Stimulated activated CD4-positive, alpha-beta T cell treated with anti-CD3 and anti-CD28 coated beads, Interleukin-2, amount 100 ng/mL, for 24 hours (primary cell): ENCODE measurements at places on chromosomes 5 and 9.
A peak's percentile ranks its signal among the peaks of the same experiment; 100 is the strongest.

DNA sequence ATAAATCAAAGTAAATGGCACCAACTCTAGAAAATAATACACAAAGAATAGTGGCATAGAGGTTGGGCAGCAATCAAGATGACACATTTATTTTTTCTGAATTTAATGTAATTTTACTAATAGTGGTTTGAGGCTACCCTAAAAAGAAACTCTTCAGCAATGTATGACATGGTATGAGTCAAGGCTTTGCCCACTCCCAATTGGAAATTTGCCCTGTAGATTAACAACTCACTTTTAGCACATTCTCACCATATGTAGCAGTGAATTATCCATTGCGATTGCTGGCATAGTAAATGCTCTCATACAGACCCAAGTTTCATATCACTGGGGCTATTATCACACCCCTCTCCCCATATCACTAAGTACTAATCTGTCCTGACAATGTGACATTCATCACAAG is 832.1 kb upstream of the ZNF608 start:
- no peak for DNase-seq

GRCh38 chr5:34496701-34497469 is 159.2 kb upstream of the RAI14 start:
- DNase-seq: no peak

- no peak for DNase-seq
These were observed 35.8 kb downstream of the GSN start for GRCh38 chr9:121303456-121304451.

GRCh38 chr9:36165826-36166167 is 3.4 kb upstream of the CCIN start:
- no peak for DNase-seq

DNA sequence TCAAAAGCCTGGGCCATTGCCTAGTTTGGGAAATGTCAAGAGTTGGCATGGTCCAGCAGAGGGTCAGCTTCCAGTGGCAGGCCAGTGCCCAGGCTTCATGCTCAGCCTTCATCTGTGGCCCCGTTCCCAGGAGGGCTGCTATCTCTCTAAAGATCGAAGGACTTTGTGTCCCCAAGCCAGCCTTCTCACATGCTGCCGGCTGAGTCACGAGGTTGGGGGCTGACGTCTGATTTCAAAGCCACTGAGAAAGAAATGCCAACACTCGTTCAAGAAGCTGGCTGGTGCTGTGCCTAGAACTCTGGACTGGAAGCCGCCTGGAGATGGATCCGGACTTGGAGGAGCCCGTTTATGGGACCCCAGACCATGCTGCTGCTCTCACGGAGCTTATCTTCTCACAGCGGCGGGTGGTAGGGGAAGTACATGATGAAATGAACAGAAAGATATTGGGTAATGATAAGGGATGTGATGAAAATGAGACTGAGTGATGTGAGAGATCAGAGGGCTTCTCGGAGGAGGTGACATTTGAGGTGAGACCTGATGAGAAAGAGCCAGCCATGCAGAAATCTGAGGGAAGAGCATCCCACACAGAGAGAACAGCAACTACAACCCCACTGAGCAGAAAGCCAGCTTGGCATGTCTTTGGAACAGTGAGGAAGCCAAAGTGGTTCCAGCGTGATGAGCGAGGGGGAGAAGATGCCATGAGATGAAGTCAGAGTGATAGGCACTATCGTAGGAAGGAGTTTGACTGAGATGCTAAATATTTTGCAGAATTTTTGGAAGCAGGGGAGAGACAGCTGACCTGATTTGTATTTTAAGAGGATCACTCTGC is 54.9 kb upstream of the BOD1 start:
- DNase-seq: no peak

DNA sequence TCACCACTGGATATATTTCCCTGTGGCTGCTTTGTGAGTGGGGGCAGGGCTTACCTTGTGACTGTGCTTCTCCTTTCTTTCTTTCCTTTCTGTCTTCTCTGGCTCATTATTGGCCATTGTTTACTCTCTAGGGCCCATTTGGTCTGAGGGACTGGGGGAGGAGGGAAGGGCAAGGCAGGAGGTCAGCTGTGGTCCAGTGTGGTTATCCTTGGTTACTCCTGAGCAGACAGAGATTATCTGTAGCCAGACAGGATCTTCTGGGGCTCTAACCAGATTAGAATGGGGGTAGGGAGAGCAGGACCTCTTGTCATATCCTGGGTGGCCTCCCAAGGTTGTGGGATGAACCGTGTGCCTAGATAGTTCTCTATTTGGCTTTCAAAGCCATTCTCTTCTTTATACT is 71.2 kb downstream of the ANKRD55 start:
- DNase-seq: no peak

GRCh38 chr5:151677776-151678545 is 8.8 kb downstream of the SPARC start:
- no peak for DNase-seq

GRCh38 chr5:91162534-91163381 is 220.4 kb downstream of the ARRDC3 start:
- peak; percentile 69 for DNase-seq

DNA sequence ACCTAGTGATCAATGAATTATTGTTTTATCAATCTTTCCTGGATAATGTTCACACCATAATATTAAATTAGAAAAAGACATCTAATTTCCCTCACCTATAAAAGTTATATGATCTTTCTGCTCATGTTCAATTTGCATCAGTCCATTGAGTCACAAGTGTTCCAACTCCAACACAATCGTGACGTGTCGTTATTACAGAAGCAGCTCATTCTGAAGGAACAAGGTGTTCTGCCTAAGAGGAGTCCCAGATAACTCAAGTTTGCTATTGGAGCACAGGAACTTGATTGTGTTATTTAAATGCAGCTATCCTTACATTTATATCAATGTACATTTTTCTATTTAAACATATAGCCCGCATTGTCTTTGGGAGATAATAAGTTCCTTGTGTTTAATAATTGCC is 30.6 kb downstream of the ATPSCKMT start:
- DNase-seq: no peak

- DNase-seq: no peak
These were observed 111.5 kb downstream of the KDM4C start for GRCh38 chr9:6869081-6869948.

- peak; percentile 23 for DNase-seq
These were observed 31.8 kb downstream of the MAP1B start for GRCh38 chr5:72138943-72139521.

- DNase-seq: no peak
These were observed 12.0 kb upstream of the TOR2A start for GRCh38 chr9:127746959-127747569.

DNA sequence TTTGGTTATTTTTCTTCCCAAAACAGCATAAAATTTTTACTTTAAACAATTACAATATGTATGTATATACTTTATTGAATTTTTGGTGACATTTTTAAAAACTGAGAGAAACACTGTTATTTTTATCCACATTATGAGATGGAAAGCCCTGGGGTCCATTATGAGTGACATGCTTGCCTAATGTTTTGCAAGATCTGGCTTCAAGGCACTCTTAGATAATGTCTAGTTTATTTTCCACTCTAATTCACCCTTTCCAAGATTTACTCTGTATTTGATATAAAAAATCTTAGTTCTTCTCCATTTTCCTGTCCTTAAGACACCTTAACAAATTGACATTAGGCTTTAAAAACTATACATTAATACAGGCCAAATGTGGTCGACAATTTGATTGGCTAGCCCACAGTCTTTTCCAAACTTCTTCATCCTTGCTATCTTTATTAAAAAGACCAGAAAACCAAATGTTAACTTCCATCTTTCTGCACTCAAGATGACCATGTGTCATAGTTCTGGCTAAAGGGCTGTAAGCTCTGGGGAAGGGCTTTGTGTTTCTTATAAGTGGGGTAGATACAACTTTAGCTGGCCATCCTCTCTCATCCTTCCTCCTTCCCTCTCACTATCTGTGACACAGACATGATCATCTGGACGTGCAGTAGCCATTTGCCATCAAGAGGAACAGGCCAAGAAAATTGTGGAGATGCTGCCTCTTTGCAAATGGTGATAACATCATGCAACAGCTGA is 561.1 kb downstream of the PDE4D start:
- DNase-seq: no peak

DNA sequence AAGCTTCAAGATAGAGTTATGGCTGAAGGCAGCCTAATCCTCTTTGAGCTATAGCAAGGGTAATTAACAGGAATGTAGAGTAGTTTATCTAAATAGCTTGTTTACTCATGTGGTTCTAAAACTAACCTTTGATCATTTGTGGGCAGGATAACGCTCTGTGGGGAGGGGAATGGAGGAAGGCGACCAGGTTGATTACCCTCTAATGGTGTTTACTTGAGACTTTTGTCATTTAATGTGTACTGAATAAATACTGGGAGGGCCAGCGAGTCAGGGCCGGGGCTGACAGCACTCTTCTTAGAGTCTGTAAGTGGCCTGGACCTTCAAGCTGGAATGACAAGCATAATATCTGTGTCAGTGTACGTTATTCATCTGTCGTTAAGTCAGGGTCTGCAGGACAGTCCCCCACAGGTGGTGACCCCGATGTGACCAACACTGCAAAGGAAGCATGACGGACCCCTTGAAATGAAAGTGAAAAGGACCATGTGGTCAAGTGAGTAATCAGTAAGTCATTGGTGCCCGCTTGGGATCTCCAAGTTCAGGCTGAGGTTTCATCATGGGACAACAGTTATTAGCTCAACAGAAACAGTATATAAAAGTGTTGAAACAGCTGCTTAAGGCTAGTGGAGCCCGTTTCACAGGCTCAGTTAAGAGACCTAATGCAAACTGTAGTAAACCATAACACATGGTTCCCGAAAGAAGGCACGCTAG is 162.6 kb downstream of the CPLANE1 start:
- DNase-seq: no peak

DNA sequence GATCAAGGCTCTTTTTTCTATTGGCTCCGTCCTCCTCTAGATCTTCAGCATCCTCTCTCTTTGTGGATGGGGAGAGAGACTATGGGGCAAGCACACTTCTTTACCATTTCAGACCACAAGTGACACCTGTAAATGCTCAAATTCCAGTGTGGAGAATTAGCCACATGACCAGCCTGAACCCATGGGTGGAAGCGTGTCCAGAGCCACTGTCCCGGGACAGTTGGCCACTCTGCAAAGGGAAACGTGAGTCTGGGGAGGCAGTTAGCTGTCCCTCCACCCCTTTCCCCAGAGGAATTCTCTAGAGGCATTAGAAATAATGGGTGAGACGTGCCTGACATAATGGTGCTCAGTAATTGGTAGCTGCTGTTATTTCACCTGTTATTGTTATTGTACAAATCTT is 40.9 kb downstream of the AMBP start:
- no peak for DNase-seq

DNA sequence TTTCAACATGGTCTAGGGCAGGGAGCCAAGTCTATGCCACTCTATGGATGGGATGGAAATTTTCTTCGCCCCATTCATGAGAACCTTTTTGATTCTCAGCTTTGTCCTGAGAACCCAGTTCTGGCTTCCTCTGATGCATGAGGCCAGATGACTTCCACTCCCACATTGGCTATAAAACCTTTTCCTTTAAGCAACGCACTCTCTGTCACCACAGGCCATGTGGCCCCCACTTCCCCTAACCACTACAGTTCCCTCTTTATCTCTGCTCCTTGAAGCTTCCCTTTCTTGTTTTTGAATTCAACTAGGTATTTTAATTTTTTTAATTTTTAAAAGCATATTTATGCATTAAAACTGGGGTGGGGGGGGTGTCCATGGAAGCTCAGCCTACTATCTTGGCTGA is 401.3 kb downstream of the ENC1 start:
- no peak for DNase-seq

DNA sequence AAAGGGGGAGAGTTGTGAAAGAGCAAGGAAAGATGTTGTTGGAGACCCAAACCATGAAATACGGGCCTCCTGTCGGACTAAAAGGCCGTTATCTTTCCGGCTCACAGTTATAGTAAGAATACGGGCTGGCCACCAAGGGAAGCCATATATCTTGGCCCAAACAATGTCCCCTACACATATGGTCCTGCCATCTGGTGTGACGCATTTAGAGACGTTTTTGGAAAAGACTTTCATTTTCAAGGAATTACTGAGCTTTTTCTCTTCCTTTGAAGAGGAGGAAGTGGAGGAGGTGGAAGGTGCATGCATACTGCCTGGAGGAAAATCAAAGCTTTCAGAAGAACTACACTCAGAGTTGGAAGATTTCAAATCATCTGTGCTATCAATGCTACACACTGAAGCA is 26.7 kb downstream of the PWWP2A start:
- no peak for DNase-seq

GRCh38 chr9:103183701-103184171 is 188.6 kb downstream of the CYLC2 start:
- DNase-seq: no peak

DNA sequence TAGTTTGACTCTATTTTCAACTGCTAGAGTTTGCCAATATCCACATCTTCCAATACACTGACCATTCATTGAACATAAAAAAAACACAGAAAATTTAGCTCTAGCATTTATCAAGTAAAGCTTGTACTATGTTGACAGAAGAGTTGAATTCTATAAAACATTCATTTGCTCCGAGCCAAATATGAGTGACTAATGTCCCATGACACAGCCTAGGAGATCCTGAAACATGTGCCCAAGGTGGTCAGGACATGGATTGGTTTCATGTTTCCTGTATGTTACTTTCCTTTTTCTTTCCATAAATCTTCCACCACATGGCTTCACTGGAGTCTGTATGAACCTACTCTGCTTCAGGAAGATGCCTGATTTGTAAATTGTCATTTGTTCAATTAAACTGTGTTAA is 122.4 kb upstream of the PRDM9 start:
- no peak for DNase-seq

- DNase-seq: no peak
These were observed 16.0 kb downstream of the ENC1 start for GRCh38 chr5:74624501-74624900.

DNA sequence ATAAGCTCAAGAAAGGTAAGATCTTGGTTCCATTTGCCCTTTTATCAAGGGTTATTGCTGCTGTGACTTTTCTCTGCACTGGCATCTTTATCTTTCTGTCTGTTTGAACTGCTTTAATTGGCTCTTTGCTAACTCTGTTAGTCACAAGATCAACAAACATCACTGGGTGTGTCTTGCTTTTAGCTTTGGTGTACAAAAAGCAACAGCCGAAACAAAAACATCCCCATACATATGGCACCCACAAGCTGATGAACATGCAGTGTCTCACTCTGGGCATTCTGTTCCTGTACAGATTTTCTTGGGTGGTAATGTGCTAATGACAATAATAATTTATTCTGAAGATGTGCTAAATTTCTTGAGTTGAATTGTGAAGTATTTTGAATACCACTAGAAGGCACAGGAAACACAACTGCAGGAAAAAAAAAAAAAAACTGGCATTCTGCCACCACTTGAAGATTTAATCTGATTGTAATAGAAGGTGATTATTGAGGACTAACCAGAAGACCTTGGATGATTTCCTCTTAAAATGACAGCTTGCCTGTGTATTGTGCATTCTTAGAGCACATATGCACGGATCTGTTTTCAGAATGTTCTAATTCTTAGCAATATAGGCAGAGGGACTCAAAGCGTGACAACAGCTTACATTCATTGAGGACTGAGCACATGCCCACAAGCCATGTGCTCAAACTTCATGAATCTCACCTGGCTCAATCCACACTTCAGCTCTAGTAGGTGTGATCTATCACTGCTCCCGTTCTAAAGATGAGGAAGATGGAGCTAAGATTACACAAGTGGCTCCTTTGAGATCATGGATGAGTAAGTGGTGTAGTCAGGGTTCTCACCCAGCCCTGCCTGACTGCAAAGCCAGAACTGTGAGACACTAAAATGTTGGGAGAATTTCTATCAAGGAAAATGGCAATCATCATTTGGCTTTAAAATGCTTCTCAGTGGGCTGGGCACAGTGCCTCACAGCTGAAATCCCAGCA is 96.4 kb downstream of the EBF1 start:
- no peak for DNase-seq

- no peak for DNase-seq
These were observed 44.3 kb downstream of the GARNL3 start for GRCh38 chr9:127308652-127309434.

- no peak for DNase-seq
These were observed 41.3 kb upstream of the PAM start for GRCh38 chr5:102713682-102714231.
